Stimulated activated naive CD8-positive, alpha-beta T cell treated with anti-CD3 and anti-CD28 coated beads, Interleukin-15, amount 100 ng/mL, for 72 hours (primary cell): ENCODE measurements at places on chromosomes 12 and 14.

DNA sequence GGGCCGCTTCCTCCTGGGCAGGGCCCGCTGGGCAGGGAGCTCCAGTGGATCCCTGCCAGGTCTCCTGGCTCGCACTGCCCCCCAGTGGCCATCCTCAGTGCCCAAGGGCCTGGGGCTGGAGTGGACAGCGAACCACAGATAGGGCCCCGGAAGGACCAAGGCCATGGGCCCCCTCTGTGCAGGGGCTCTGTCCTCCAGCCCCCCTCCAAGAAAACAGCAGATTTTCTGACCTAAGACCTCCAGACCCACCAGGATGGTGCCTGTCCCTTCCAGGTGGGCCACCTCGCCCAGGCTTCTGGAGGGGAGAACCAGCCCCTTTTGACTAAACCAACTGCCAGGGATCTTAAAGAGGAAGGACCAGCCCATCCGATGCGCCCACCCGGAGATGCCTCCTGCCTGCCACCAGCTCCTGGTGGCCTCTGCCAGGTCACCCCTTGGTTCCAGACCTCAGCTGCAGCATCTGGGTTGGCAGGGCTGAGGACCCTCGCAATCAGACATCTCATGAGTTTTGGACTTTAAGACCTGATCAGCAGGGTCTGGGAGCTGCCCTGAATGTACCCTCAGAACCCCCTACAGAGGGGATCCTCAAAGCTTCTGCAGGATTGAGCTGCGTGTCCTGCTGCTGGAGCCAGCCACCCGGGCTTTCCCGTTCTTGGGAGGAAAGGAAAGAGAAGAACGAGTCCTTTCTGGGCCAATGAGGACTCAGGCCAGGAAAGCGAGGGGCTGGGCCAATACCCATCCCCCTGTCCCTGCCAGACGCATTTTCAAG lies 325.8 kb upstream of the DIO3 start:
- peak; percentile 36 for DNase-seq

DNA sequence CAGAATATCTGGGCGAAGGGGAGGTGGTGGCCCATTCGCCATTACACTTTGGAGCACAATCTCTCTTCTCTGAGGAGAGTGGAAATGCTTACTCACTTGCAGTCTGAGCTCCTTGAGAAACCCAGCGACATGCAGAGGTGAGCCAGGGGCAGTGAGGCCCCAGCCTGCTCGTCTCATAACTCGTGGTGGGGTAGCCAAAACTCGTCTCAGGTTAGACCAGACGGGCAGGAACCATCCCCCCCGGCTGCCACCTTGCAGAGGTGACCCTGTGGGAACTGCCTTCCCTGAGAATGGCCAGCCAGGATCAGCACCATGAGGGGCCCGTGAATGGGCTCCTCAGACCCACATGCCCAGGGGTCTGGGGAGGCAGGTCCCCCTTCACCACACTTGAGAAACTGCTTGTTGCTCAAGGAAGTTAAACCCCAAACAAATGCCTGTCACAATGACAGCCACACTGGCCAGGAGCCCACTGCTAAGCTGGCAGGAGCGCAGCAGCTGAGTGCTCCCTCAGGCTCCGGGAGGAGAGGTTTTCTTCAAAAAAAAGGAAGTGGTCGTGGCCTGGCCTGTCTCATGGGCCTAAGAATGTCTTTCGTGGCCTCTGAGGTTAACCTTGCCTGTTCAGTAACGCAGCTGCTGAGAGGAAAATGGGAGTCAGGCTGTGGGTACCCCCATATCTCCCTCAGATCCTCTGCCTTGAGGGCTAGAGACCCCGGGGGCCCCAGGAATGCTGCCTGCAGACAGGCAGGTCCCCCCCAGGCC lies 9.2 kb upstream of the ALDH2 start:
- peak; percentile 34 for DNase-seq

GRCh38 chr14:92316176-92316575 lies 6.8 kb upstream of the SLC24A4 start:
- no peak for DNase-seq

DNA sequence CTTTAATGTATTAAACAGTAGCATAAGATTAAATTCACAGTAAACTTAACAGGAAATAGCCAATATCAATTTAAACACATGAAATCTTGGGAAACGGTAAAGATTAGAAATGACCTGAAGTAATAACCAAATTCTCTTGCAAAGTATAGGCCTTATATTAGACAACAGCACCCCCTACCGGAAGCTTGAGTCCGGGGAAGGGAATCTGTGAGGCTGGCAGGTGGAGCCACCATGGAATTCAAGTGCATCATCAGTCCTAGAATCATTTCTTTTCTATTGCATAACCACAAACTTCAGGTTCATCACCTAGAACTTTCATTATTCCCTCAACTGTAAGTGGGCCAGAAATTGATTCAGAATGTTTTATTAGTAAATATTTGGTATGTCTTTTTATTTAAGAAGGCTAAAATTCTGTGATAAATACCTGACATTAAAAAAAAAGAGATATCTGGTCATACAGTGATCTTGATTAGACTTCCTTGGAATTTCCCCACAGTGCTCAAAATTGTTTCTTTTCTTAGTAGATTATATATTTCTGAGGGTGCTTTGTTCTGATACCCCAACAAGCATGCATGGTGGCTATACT lies 48.6 kb downstream of the AP5M1 start:
- DNase-seq: peak; percentile 64

DNA sequence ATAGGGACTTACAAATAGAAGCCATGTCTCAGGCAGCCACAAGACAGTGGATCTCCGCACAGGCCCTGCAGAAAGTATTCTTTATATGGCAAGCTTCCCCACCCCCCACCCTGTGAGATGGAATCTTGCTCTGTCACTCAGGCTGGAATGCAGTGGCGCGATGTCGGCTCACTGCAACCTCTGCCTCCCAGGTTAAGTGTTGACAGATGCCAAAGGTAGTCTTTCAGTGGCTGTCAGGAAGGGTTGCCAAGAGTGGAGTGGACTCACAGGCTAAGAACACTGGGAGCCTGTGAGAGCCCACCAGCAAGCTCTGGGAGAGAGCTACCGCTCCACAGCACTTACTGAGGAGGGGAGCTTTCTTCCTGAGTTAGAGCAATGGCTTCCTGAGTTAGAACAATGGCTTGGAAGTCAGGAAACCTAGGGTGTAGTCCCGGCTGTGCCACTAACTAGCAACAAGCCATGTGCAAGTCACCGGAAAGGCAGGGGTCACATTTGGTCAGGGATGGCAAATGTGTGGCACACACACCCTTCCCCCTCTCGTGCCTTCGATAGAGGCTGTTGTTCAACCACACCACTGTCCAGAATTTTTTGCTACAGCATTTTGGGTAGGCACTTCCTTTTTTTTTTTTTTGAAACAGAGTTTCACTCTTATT lies 2.6 kb downstream of the RNASE1 start:
- no peak for DNase-seq

DNA sequence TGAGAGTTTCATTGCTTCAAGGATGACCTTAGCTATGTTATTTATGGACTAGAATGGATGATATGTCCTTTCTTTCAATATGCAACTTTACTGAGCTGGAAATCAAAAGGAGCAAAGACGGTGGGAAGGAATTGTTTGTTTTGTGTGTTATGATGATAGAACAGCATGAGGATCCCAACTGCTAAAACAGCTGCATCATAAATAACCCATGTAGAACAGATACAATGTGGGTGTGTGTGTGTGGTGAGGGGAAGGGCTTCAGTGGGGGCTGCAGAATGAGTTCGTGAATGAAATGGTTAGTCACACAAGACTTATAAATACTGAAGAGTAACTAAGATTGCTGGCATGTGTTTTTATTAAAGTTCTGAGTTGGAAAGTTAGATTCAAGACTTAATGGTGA lies 80.1 kb downstream of the DACT1 start:
- DNase-seq: no peak

- peak; percentile 7 for DNase-seq
Measured at GRCh38 chr12:111368291-111368787, 556 bp downstream of the PHETA1 start.

GRCh38 chr14:48582938-48583337 lies 907.5 kb upstream of the MDGA2 start:
- DNase-seq: no peak

DNA sequence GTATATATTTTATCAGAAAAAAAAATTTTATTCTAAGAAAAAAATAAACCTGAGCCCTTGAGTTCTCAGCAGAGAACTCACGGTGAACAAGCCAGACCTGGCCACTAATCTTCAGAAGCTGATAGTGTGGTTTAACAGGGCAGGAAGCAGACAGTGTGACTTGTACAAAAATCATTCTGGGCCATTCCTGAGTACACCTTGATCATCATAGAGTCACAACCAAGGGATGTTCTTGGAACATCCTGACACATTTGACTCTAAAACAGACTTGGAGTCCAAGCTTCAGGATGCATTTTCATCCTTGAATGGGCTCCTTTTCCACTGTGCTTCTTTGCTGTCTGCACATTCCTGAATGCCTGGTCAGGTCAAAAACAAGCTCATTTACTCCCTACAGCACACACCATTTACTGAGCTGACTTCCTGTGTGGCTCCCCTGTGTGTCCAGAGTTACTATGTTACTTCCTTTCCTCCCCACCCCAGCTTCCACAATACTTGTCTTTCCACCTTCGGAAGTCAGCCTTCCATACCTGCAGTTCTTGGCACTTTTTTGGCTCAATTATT lies 112.0 kb downstream of the ANO6 start:
- DNase-seq: no peak

GRCh38 chr12:8697120-8697475 lies 693 bp upstream of the RIMKLB start:
- no peak for DNase-seq

GRCh38 chr12:65968359-65968758 lies 144.1 kb downstream of the HMGA2 start:
- DNase-seq: no peak

DNA sequence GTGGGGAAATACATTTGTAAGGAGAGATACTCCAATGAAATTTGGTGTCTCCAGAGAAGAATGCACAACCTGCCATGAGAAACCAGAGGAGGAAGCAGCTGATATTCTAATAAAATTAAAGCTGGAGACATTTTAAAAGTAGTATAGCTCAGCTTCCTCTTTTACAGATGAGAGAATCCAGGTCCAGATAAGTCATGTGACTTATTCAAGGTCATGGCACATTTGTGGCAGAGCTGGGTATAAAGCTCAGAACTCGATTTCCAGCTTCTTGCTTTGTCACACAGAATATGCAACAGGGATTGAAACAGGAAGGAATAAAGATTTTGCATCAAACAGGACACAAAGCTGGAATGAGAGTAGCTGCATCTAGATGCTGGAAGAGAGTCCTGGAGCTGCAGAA lies 174.8 kb downstream of the EMP1 start:
- DNase-seq: no peak

GRCh38 chr14:68495101-68496039 lies 297.5 kb downstream of the ZFP36L1 start:
- DNase-seq: no peak

DNA sequence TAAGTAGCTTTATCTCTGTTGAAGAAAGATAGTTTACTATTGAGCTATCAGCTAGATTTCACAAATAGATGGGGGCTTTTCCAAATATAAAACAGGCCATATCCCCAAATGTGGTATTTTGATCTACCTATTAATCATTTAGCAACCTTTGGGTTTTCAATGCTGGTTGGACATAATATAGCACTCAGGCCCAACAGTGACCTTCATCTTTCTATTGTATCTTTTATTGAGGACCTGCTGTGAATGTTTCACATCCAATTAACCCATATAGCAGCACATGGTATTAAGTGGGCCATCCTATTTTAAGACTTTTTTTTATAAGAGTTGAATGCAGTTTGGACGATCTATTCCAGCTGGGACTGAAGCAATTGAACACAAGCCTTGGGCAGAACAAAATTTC lies 10.0 kb upstream of the NR1H4 start:
- DNase-seq: no peak

- no peak for DNase-seq
Measured at GRCh38 chr12:98639491-98639890, 5.1 kb downstream of the IKBIP start.

DNA sequence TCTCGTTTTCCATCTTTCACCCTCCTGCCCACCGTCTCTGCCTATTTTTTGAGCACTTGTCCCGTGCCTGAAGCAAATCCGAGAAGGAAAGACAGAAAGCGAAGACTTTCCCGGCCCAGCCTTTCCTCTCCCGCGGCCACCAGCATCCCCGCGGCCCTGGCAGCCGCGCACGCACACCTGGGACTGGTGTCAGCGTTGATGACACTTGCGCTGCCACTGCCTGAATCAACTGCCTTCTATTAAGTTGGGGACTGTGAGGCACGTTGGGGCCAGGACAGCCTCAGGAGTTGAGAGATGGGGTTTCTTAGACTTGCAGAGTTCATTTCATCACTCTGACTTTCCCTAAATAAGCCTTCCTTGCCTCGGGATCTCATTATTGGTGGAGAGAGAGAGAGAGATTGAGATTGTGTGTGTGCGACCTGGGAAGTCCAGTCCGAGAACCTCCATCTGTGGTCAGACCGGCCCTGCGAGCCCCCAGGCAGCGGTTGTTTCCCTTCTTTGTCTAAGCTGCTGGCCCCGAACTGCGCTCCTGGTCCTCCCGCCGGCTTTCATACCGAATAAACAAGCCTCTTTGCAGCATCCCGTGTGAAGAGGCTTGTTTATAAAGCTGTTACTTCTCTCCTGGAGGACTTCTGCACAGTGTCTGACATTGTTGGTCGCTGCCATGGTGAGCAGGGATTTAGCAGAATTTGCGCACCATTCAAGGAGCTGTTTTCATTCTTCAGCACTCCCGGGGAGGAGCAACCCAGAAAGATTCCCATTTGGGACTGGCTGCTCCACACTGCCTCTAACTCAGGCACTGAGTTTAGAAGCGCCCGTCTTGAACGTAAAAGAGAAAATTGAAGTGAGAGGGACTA lies 1.5 kb downstream of the PDZRN4 start:
- DNase-seq: no peak

DNA sequence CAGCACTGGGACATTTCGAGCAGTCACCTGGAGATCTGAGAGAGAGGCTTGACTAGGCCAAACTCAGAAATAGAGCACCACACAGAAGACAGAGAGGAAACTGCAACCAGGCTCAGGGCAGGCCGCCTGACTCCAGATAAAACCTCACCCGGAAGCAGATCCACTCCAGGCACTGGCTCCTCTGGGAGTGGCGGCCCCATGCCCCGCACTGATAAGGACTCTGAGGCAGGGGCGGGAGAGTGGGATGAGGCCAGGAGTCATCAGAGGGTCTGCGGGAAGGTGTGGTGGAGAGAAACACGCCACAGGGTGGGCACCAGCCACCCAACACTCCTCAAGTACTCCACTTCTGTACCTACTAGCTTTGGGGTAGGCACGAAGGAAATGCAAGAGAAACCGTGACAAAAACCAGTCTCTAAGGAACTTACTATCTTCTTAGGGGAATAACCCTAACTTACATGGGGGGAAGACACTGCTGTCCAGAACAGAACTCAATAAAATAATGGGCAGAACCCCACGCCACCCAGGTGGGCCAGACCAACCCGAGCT lies 71.3 kb downstream of the CHGA start:
- DNase-seq: no peak

DNA sequence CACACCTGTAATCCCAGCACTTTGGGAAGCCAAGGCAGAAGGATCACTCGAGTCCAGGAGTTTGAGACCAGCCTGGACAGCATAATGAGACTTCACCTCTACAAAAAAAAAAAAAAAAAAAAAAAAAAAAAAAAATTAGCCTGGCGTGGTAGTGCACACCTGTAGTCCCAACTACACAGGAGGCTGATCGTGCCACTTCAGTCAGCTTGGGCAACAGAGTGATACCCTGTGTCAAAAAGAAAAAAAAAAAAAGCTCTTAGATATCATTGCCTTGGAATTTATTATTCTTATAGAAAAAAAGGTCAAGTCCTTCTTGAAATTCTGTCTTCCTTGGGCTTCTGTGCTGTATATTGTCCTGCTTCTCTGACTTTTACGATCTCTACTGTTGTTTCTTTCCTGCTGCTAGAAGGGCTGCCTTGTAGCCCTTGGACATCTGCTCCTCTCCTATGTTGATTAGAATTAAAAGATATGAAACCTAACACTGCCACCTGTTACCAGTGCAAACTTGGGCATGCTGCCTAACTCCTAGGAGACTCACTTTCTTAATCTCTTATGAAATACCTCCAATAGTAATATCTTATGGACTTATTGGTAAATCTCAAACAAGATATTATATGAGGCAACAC lies 5.7 kb downstream of the TMEM19 start:
- DNase-seq: no peak
